ENCODE measurements at places on chromosomes 12 and 14.

DNA sequence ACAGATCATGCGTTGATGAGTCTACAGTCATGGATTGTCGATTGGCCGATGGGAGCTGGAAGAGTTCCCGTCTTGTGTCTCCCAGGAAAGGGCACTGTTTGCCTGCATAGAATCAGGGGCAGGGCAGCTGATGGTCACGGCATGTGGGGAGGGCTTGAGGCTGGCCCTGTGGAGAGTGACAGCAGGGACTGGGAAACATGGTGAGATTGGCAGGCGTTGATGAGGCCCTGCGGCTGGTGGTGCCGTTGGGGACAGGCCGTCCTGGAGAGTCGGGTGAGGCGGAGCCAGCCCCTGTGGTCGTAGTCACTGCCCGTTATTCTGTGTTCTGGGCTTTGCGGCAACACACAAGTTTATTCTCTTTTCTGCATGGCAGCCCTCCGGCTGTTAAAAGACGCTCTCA lies 52.9 kb downstream of the TECPR2 start:
- DNase-seq, result no peak

DNA sequence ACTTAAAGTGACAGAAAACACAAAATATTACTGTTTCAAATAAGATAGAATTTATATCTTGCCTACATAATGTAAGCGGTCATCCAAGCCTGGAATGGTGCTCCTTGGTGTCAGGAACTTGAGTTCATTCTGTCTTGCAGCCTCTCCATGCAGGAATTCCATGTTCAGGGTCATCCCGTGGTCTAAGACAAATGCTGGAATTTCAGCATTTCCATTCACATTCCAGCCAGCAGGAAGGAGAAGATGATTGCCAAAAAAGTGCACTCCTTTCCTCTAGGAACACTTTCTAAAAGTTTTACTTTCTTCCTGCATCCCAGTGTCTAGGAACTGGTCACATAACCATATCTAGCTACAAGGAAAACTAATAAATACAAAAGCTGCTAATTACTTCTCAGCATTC lies 106.3 kb downstream of the PTPRO start:
- no peak for DNase-seq

GRCh38 chr12:79121486-79121885 lies 256.9 kb downstream of the SYT1 start:
- DNase-seq, result no peak

DNA sequence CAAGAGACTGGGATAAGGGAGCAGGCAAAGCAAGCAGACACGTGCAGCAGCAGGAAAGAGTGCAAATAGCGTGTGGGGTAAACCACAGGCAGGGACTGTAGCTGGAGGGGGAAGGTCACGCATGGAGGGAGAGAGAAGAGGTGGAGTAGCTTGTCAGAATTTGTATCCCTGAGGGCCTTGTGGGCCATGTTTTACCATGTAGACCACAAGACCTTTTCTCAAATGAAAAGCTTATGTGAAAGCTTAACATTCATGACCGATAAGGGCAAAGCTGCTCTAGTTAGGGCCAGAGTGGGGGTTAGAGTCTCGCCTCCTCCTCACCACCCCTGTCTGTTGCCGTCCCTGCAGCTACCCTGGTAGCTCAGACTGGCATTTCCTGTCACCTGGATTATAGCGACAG lies 152.9 kb upstream of the E2F7 start:
- DNase-seq, result no peak

DNA sequence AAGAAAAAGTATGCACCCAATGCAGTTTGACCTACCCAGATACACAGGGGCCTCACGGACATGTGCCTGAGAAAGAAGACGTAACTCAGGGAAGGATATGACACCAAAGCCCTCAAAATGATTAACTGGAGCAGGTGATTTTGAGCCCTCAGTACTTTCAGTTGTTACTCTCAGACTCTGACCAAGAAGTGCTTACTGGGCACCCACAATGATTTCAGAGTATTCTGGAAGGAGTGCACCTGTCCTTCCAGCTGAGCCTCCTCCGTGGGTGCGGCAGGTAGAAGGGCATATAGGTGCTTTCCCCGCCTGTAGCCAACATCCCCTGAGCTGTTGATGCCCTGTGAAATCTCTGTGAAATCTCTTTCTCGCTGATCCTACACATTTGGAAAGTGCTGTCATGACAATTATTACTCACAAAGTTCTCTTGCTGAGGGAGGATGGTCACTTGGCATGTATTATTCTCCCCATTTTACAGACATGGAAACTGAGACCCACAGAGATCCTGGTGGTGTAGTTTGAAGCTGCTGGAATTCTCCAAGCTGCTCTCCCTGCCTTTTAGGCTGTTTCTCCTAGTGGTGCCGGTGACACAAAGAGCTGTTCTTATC lies 154.3 kb upstream of the CCND2 start:
- DNase-seq, result no peak

- no peak for DNase-seq
Observed at GRCh38 chr12:92794814-92795213, 92.0 kb downstream of the PLEKHG7 start.

GRCh38 chr14:71956920-71957563 lies 24.8 kb downstream of the RGS6 start:
- DNase-seq, result no peak

DNA sequence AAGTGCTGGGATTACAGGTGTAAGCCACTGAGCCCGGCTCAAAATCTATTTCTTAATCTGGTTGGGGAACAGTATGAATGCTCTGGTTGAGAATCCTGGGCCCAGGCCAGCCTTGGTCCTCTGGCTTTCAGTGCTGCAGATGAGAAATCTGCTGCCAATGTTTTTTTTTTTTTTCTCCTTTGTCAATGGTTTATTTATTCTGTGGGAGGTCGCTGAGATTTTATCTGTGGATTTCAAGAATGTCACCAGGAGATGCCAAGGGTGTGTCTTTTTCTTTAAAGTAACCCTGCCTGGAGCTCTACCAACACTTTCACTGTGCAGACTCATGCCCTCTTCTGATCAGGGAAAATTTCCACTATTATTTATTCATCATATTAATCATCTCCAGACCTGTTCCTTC lies 3.6 kb downstream of the SLC25A29 start:
- no peak for DNase-seq

DNA sequence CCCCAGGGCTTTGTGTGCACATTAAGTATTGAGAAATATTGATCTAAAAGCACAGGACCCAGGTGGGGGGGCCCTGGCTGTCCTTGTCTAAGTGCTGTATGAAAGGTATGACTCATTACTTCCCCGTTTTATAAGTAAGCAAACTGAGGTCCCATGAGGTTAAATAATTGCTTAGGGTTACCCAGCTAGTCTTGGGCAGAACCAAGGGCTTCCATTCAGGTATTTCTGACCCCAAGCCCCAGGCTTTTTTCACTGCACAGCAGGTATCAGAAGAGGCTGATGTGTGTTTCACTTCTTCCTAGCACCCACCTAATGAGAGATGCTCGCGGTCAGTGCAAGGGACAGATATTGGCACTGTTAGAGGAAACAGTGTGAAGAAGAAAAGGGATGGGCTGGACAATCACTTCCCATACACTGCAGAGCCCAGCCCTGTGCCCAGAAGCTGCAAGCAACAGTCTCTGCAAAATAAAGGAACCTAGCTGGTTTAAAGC lies 4.7 kb upstream of the TC2N start:
- no peak for DNase-seq

DNA sequence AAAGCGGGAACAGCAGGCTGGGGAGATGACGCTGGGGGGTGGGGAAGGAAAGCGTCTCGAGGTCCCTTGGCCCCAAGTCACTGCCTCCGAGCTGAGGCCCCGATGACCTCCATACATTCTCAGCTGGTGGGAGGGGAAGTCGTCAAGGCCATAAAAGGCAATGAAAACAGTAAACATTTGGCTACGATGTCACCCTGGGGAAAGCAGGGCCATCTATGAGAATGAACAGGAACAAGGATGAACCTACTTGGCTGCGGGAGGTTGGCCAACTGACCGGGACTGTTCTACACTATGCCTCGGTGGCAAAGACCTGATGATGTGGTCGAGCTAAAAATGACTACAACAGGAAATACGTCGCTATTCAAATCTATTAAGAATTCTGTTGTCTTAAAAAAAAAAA lies 19.5 kb downstream of the PRKAB1 start:
- DNase-seq, result no peak

DNA sequence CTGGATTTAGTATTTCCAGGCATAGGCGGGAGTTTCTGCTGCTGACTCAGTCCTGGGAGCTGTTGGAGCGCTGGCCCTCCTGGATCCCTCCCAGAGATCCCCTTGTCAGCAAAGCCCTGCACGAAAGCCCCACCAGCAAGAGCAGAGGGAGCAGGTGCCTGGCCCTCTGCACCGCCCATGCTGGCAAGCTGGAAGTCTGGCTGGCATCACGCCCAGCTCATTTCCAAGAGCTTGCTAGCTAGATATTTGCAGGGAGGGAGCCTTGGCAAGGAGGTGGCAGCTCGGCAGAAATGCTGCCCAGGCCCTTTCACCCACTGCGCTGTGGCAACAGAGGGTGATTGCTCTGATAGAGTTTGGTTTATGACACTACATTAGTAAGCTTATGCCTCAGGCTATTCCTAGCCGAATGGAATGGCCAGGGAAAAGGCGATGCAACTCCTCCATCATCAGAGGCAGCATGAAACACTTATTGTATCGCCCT lies 193.9 kb downstream of the EMP1 start:
- no peak for DNase-seq

- no peak for DNase-seq
Observed at GRCh38 chr14:61033054-61033453, 52.0 kb downstream of the SLC38A6 start.

DNA sequence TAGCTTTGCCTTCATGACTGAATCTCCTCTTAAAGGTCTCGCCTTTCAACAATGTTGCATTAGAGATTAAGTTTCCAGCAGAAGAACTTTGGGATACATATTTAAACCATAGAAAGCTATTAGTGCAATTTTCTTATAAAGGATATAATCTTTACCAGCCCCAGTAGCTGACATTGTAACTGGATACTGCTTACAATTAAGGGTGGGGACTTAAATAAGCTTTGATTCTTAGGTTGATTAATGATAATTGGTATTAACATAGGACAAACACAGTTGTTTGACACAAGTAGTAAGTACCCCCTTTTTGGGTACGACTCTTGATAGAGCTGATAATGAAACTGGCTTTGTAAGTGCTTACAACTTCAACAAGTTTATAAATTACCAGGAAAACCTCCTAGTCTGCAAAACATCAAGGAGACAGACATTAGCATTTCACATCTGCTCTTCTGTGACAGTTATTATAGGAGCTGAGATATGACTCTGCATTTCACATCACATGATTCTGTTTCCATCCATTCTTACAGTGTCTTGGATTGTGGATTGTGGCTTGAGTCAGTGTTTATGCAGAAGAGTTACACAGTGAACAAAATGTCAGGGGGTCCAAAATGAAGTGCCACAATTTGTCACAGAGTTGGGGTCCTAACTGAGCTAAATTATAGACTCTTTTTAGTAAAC lies 249.1 kb upstream of the E2F7 start:
- no peak for DNase-seq

DNA sequence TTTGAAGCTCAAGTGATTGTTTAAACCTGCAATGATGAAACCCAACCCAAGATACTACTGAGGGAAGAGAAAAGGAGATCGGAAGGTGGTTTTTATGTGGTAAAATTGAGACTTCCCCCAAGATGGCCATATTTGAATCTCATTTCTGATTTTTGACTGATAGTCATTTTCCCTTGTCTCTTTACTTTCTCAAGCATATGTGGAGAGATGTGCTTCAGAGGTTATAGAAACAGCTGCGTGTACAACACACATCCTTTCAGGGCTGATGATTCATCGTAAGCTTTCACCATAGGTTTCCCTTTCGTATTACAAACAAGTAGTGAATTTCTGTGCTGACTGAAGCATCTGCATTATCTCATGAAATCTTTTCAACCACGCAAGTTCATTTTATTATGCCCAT lies 276.2 kb downstream of the EMP1 start:
- DNase-seq, result no peak

DNA sequence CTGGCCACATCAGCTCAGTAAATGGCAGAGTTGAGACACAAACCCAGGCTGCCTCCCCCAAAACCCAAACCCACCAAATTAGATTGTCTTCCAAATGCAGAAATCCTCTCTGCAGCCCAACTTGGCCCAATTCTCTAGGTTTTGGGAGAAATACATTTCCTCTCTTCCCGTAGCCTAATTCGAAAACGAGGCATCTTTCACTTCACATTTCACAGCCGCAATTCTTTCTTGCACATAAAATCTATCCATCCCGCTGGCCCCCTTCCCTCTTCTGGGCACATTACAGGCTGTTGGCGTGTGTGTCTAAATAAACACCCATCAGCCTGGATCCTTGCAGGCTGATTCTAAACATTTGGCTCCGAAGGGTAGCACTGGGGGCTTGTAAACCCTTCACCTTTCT lies 83.8 kb upstream of the VRK1 start:
- DNase-seq, result no peak

GRCh38 chr12:9760699-9761418 lies at the start of gene CD69:
Gene CD69 (minus strand): TSS chr12:9760901. CDS start chr12:9760820, 81 bp downstream.
- no peak for DNase-seq

- DNase-seq, result no peak
Observed at GRCh38 chr12:113115455-113116126, 20.0 kb downstream of the RASAL1 start.

GRCh38 chr12:122137229-122137628 lies 36.8 kb downstream of the IL31 start:
- no peak for DNase-seq

GRCh38 chr14:94121485-94121884 lies 7.9 kb downstream of the IFI27L2 start:
- DNase-seq, result no peak
